ENCODE measurements at places on chromosomes 16 and 17. TPM values are rescaled to one million over a fixed set of nuclear protein-coding genes. Genes with fewer than 3 reads are reported as not detected.
A peak's percentile ranks its signal among the peaks of the same experiment; 100 is the strongest.

GRCh38 chr17:4908301-4908700 lies 5.4 kb upstream of the CHRNE start:
- DNase-seq, result peak; percentile 26

GRCh38 chr17:65457635-65458257 lies 103.7 kb downstream of the AXIN2 start:
- DNase-seq, result no peak

- peak; percentile 30 for DNase-seq
These were observed 22.1 kb upstream of the STH start for GRCh38 chr17:45976755-45977505.

- DNase-seq, result no peak
These were observed 178.1 kb upstream of the CCL2 start for GRCh38 chr17:34076743-34077631.

GRCh38 chr16:49548325-49548970 lies 174.8 kb downstream of the C16orf78 start:
- no peak for DNase-seq

DNA sequence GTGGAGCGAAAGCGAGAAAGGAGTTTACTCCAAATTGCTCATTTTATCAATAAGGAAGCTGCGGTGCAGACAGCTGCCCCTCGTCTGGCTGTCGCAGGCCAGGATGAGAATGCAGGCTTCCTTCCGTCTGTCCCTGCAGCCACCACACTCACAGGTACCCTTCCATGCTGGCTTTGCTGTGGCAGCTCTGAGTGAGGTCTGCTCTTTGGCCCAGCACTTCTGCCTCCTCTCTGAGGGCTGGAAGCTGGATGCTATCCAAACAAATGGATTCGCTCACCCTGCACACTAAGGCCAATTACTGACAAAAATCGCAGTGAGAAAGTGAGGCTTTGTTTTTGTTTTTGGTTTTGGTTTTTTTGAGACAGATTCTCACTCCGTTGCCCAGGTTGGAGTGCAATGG lies 7.0 kb downstream of the ARMC7 start:
- no peak for DNase-seq

- DNase-seq, result no peak
These were observed 10.8 kb upstream of the TAOK1 start for GRCh38 chr17:29379084-29379991.

DNA sequence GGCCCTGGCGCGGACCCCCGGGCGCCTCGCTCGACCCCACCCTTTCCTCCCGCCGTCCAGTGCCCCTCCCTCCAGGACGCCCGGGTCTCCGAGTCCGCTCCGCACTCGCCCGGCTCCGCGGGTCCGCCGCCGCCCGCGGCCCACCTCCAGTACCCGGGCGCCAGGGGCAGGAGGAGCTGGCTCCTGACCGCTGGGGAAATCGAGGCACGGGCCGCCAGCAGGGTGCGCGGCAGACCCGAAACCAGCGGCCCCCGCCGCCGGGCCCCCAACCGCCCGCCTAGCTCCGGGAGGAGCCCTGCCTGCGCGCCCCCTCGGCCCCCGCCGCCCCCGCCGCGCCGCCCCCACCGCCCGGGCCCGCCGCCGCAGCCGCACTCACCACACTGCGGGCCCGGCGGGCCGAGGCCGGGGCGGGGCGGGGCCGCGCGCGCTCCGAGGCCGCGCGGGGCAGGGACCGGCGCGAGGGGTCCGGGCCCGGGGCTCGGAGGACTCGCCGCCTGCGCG lies 333 bp downstream of the MAFG start:
- no peak for DNase-seq

GRCh38 chr17:67617304-67617899 lies 100.3 kb upstream of the NOL11 start:
- DNase-seq, result no peak

GRCh38 chr16:88770461-88771293 lies 14.3 kb downstream of the PIEZO1 start:
- DNase-seq, result no peak

Gene PSMC3IP
- total RNA-seq, result 7.7 TPM

- DNase-seq, result no peak
These were observed 7.6 kb downstream of the RNF166 start for GRCh38 chr16:88698646-88699045.

Gene CISD3
- total RNA-seq, result 37.8 TPM

Gene FOXF1
- total RNA-seq, result 15.3 TPM

- no peak for DNase-seq
These were observed 6.1 kb downstream of the HIRIP3 start for GRCh38 chr16:29989111-29989858.

Gene HMOX2
- 49.5 TPM for total RNA-seq

Gene FDXR
- 34.7 TPM for total RNA-seq

Gene VAT1L
- not detected for total RNA-seq
